Activated naive CD4-positive, alpha-beta T cell treated with anti-CD3 and anti-CD28 coated beads for 36 hours (primary cell): ENCODE measurements at places on chromosomes 11 and 22. TPM values are rescaled to one million over a fixed set of nuclear protein-coding genes. Genes with fewer than 3 reads are reported as not detected.

The GPR152 gene
- not detected for total RNA-seq

The PGA4 gene
- total RNA-seq, result not detected

The ADAMTS8 gene
- not detected for total RNA-seq

The MMP13 gene
- not detected for total RNA-seq

The GPR83 gene
- total RNA-seq, result not detected

The INPP5J gene
- total RNA-seq, result 0.17 TPM

The FGF19 gene
- total RNA-seq, result 0.10 TPM

The SLC22A6 gene
- not detected for total RNA-seq

The SLC16A8 gene
- total RNA-seq, result not detected

- DNase-seq, result no peak
Measured at GRCh38 chr22:22720724-22721261, 76.4 kb downstream of the GGTLC2 start.

DNA sequence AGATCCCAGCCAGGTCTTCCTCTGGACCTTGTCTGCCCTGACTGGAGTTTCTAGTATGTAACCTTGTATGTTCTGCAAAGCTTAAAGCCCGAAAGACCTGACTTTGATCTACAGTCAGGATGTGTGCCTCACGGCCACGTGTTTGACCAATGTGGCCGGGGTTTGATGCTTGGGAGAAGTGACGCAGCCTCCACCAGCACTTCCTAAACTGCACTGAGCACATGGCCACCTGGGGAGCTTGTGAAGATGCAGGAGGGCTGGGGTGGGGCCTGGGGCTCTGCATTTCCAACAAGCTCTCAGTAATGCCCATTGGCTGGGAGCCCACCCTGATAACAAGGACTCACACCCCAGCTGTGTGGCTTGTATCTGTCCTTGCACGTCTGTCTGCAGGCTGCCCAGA is 53.2 kb downstream of the NAT10 start:
- peak; percentile 42 for DNase-seq

GRCh38 chr22:27845644-27846043 is 44.1 kb upstream of the MN1 start:
- no peak for DNase-seq

GRCh38 chr22:45483918-45484499 is 18.7 kb upstream of the FBLN1 start:
- DNase-seq, result no peak

DNA sequence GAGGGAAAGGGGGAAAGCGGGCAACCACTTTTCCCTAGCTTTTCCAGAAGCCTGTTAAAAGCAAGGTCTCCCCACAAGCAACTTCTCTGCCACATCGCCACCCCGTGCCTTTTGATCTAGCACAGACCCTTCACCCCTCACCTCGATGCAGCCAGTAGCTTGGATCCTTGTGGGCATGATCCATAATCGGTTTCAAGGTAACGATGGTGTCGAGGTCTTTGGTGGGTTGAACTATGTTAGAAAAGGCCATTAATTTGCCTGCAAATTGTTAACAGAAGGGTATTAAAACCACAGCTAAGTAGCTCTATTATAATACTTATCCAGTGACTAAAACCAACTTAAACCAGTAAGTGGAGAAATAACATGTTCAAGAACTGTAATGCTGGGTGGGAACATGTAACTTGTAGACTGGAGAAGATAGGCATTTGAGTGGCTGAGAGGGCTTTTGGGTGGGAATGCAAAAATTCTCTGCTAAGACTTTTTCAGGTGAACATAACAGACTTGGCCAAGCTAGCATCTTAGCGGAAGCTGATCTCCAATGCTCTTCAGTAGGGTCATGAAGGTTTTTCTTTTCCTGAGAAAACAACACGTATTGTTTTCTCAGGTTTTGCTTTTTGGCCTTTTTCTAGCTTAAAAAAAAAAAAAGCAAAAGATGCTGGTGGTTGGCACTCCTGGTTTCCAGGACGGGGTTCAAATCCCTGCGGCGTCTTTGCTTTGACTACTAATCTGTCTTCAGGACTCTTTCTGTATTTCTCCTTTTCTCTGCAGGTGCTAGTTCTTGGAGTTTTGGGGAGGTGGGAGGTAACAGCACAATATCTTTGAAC is 6.8 kb downstream of the MALAT1 start:
- DNase-seq, result no peak

- DNase-seq, result no peak
Measured at GRCh38 chr11:132960273-132961078, 571.8 kb downstream of the OPCML start.

GRCh38 chr11:112113539-112114457 is 27.1 kb downstream of the SDHD start:
- no peak for DNase-seq

DNA sequence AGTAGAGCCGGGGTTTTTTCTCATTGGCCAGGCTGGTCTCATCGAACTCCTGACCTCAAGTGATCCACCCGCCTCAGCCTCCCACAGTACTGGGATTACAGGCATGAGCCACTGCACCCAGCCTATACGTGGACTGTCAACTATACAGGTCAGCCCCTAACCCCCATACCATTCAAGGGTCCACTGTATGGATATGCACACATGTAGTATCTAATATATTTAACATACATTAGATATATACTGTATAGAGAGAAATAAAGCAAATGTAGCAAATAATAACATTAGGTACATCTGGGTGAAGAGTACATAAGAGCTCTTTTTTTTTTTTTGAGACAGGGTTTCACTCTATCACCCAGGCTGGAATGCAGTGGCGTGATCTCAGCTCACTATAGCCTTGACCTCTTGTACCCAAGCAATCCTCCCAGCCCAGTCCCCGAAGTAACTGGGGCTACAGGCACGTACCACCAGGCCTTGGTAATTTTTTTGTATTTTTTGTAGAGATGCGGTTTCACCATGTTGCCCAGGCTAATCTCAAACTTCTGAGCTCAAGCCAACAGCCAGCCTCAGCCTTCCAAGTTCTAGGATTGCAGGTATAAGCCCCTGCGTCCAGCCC is 1.5 kb upstream of the ATP5MGL start:
- DNase-seq, result no peak
